A673 (cell line): ENCODE measurements at places on chromosomes 16 and 17. TPM values are rescaled to one million over a fixed set of nuclear protein-coding genes. Genes with fewer than 3 reads are reported as not detected.

GRCh38 chr17:14940938-14941265 is 324.2 kb downstream of the PMP22 start:
- no peaks in the 10 kb centered on the region for H3K27me3 ChIP-seq
- H3K4me3 ChIP-seq = no peak overlapping the region
- H3K27ac ChIP-seq = no peak overlapping the region
- no peak for DNase-seq
- no peaks in the 10 kb centered on the region for H3K4me1 ChIP-seq
- no peaks in the 10 kb centered on the region for H3K36me3 ChIP-seq

DNA sequence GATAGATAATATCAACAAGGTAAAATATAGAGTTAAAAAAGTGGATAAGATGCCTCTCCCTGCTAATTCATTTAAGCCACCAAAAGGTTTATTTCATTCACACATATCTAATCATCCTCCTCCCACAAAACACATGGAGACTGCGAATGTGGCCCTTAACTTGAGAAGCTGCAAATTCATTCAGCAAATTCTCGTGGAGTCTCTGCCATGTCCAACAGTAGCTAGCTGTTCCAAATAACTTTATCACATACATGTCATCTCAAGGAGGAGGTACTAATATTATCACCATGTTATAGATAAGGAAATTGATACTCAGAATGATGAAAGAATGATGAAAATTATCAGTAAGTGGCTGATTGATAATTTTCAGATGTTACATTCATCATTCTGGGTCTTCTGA is 950.2 kb downstream of the CDH11 start:
- no peak for DNase-seq
- no peaks in the 10 kb centered on the region for H3K4me1 ChIP-seq
- no peak overlapping the region for H3K27ac ChIP-seq
- no peaks in the 10 kb centered on the region for H3K27me3 ChIP-seq
- H3K4me3 ChIP-seq = no peak overlapping the region

- H3K4me3 ChIP-seq = no peak overlapping the region
- no peak for DNase-seq
- peaks cover 25% of the 10 kb centered on the region for H3K4me1 ChIP-seq
- no peaks in the 10 kb centered on the region for H3K27me3 ChIP-seq
- H3K27ac ChIP-seq = no peak overlapping the region
Measured at GRCh38 chr17:74763565-74764387, 12.4 kb downstream of the NAT9 start.

- DNase-seq = no peak
- H3K4me3 ChIP-seq = no peak overlapping the region
- no peak overlapping the region for H3K27ac ChIP-seq
- H3K27me3 ChIP-seq = no peaks in the 10 kb centered on the region
Measured at GRCh38 chr16:88910284-88911135, 44.0 kb upstream of the PABPN1L start.

- no peak for DNase-seq
- H3K4me3 ChIP-seq = no peak overlapping the region
- H3K4me1 ChIP-seq = peaks cover 24% of the 10 kb centered on the region
Measured at GRCh38 chr17:72334205-72334604, 213.4 kb downstream of the SOX9 start.

- no peaks in the 10 kb centered on the region for H3K36me3 ChIP-seq
- DNase-seq = peak; percentile 43
- no peak overlapping the region for H3K4me3 ChIP-seq
Measured at GRCh38 chr17:47999582-47999981, 28.7 kb downstream of the CDK5RAP3 start.

DNA sequence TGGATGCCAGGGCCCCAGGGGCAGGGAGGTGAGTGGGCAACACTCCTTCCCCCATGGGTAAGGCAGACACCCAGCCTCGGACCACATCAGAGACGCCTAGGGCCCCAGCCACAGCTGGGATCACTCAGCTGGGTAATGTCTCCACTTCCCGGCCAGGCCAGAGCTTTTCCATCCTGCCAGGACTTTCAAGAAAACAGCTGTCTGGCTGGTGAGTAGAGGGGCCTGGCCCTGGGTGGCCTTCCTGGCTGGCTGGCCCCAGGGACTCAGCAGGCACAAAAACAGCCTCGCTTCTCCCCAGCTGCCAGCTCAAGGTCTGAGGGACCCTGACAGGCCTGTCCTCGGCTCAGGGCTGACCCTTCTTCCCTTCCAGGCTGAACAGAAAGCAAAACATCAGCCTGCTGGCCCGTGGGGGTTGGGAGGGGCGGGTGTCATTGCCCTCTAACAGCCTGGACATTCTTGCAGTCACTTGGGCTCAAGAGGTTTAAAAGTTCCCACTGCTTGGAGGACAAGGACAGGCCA is 45.3 kb upstream of the JPH3 start:
- no peak for DNase-seq
- H3K36me3 ChIP-seq = no peaks in the 10 kb centered on the region
- no peaks in the 10 kb centered on the region for H3K27me3 ChIP-seq
- H3K4me3 ChIP-seq = no peak overlapping the region
- no peak overlapping the region for H3K27ac ChIP-seq

- DNase-seq = no peak
- H3K27ac ChIP-seq = no peak overlapping the region
- no peak overlapping the region for H3K4me3 ChIP-seq
- no peaks in the 10 kb centered on the region for H3K4me1 ChIP-seq
- no peaks in the 10 kb centered on the region for H3K27me3 ChIP-seq
- no peaks in the 10 kb centered on the region for H3K36me3 ChIP-seq
Measured at GRCh38 chr16:77894162-77894561, 105.8 kb downstream of the VAT1L start.

GRCh38 chr16:856811-857210 is 56.3 kb upstream of the GNG13 start:
- H3K27ac ChIP-seq = no peak overlapping the region
- no peak overlapping the region for H3K4me3 ChIP-seq
- H3K4me1 ChIP-seq = no peaks in the 10 kb centered on the region
- no peak for DNase-seq

DNA sequence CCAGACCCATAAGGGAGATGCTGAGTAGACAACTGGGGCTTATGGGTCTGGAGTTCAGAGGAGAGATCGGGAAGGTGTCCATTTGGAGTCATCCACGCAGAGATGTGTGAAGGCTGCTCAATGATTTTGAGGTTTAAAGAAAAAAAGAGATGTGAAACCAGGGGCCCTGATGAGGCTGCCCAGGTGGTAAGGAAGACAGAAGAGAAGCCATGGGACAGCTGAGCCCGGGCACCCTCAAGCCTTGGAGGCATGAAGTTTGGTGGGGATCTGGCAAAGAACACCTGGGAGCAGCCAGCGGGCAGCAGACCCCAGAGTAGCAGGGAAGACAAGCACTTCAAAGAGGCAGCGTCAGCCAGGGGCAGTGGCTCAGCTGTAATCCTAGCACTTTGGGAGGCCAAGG is 20.8 kb upstream of the MYO15B start:
- no peak overlapping the region for H3K4me3 ChIP-seq
- H3K27ac ChIP-seq = no peak overlapping the region
- H3K36me3 ChIP-seq = no peaks in the 10 kb centered on the region
- no peaks in the 10 kb centered on the region for H3K4me1 ChIP-seq

GRCh38 chr17:79987187-79987934 is 48.3 kb downstream of the TBC1D16 start:
- H3K4me1 ChIP-seq = peaks cover 45% of the 10 kb centered on the region
- H3K27me3 ChIP-seq = no peaks in the 10 kb centered on the region
- H3K36me3 ChIP-seq = no peaks in the 10 kb centered on the region
- DNase-seq = no peak
- no peak overlapping the region for H3K4me3 ChIP-seq
- peak overlapping the region; percentile 5 for H3K27ac ChIP-seq

- H3K4me3 ChIP-seq = no peak overlapping the region
- no peak overlapping the region for H3K27ac ChIP-seq
- no peaks in the 10 kb centered on the region for H3K4me1 ChIP-seq
- H3K36me3 ChIP-seq = no peaks in the 10 kb centered on the region
Measured at GRCh38 chr16:9647981-9648701, 534.1 kb downstream of the GRIN2A start.

- peak; percentile 29 for DNase-seq
- H3K27ac ChIP-seq = no peak overlapping the region
- no peak overlapping the region for H3K4me3 ChIP-seq
- H3K36me3 ChIP-seq = no peaks in the 10 kb centered on the region
Measured at GRCh38 chr17:80786470-80786869, 205.2 kb upstream of the CHMP6 start.

- H3K27ac ChIP-seq = no peak overlapping the region
- H3K4me3 ChIP-seq = no peak overlapping the region
- H3K4me1 ChIP-seq = peaks cover 9% of the 10 kb centered on the region
- H3K36me3 ChIP-seq = peaks cover under 1% of the 10 kb centered on the region
Measured at GRCh38 chr17:2237521-2237921, 66.1 kb downstream of the SMG6 start.

- peak overlapping the region; percentile 88 for H3K27ac ChIP-seq
- no peaks in the 10 kb centered on the region for H3K27me3 ChIP-seq
- DNase-seq = no peak
- peak overlapping the region; percentile 73 for H3K4me3 ChIP-seq
- peaks cover 53% of the 10 kb centered on the region for H3K4me1 ChIP-seq
Measured at GRCh38 chr17:16440901-16441629, 25.7 kb downstream of the TRPV2 start.

- no peaks in the 10 kb centered on the region for H3K4me1 ChIP-seq
- H3K36me3 ChIP-seq = no peaks in the 10 kb centered on the region
- H3K27me3 ChIP-seq = no peaks in the 10 kb centered on the region
- no peak overlapping the region for H3K27ac ChIP-seq
Measured at GRCh38 chr17:4664230-4664629, 22.8 kb upstream of the ALOX15 start.

- H3K36me3 ChIP-seq = no peaks in the 10 kb centered on the region
- H3K4me1 ChIP-seq = no peaks in the 10 kb centered on the region
- H3K27me3 ChIP-seq = no peaks in the 10 kb centered on the region
- no peak overlapping the region for H3K27ac ChIP-seq
Measured at GRCh38 chr16:23254338-23254737, 47.8 kb upstream of the SCNN1B start.

GRCh38 chr17:35214631-35215273 is 20.6 kb upstream of the SLC35G3 start:
- no peaks in the 10 kb centered on the region for H3K27me3 ChIP-seq
- H3K4me3 ChIP-seq = no peak overlapping the region
- H3K36me3 ChIP-seq = no peaks in the 10 kb centered on the region
- H3K27ac ChIP-seq = no peak overlapping the region
- DNase-seq = no peak

GRCh38 chr17:4604111-4604644 is 19.8 kb downstream of the SMTNL2 start:
- no peak overlapping the region for H3K27ac ChIP-seq
- no peaks in the 10 kb centered on the region for H3K36me3 ChIP-seq
- no peaks in the 10 kb centered on the region for H3K27me3 ChIP-seq
- DNase-seq = peak; percentile 79
- H3K4me3 ChIP-seq = no peak overlapping the region
- peaks cover 17% of the 10 kb centered on the region for H3K4me1 ChIP-seq

- H3K36me3 ChIP-seq = peaks cover 91% of the 10 kb centered on the region
- peak overlapping the region; percentile 39 for H3K27ac ChIP-seq
- H3K4me1 ChIP-seq = no peaks in the 10 kb centered on the region
- no peaks in the 10 kb centered on the region for H3K27me3 ChIP-seq
- DNase-seq = peak; percentile 50
Measured at GRCh38 chr17:16027708-16028584, 28.3 kb downstream of the TTC19 start.

DNA sequence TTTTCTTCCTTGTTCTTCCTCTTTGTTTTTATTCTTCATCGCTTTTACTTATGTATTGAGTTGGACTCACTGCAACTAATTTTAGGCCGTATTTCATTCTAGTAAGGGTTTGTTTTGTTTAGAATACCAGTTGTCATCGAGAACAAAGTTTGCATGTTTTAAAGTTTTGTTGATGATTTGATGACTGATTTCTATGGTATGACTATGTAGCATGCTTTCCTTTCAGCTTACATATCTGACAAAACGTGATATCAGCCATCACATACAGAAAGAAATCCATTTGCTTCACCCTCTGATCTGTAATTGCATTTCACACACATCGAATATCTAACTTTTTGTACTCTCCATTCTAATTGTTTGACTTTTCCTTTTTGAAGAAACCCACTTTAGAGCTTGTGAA is 4.0 kb downstream of the PRKCA start:
- peaks cover 6% of the 10 kb centered on the region for H3K4me1 ChIP-seq
- H3K36me3 ChIP-seq = no peaks in the 10 kb centered on the region
- no peaks in the 10 kb centered on the region for H3K27me3 ChIP-seq
- no peak overlapping the region for H3K4me3 ChIP-seq
- H3K27ac ChIP-seq = no peak overlapping the region
- no peak for DNase-seq

- H3K27me3 ChIP-seq = peaks cover 13% of the 10 kb centered on the region
- no peaks in the 10 kb centered on the region for H3K4me1 ChIP-seq
- no peak for DNase-seq
- no peak overlapping the region for H3K27ac ChIP-seq
Measured at GRCh38 chr17:70104791-70105523, 29.9 kb downstream of the KCNJ16 start.

DNA sequence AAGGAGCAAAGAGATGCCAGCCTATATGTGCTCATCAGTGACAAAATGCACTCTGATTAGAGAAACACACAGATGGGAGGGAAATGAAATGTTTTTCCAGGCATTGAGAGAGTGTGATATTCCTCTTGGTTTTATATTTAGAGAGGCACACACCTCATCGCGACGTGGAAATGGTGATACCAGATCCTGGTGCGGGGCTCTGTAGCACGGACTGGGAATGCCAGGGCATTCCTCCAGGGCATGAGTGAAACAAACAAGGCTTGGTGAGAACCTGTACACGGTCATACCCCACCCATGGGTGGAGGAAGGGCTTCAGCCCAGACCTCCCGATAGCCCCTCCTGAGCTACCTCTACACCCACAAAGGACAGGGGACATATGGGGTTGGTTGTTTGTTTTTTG is 280.2 kb downstream of the C16orf95 start:
- no peaks in the 10 kb centered on the region for H3K27me3 ChIP-seq
- H3K36me3 ChIP-seq = no peaks in the 10 kb centered on the region
- H3K4me3 ChIP-seq = no peak overlapping the region
- no peaks in the 10 kb centered on the region for H3K4me1 ChIP-seq
- H3K27ac ChIP-seq = no peak overlapping the region

DNA sequence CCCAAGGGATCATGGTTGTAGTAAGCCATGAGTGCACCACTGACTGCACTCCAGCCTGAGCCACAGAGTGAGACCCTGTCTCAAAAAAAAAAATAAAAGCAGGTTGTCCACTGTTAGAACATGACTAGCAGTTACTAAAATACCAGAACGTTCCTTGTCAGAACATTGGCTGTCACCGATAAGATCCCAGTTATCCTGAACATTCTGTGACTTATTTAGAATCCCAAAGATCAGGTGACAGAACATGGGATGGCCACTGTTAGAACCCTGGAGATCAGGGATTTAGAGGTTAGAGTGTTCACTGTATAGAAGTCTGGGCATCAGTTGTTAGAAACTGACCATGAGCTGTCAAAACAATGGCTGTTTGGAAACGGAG is 8.6 kb downstream of the CES4A start:
- no peak overlapping the region for H3K27ac ChIP-seq
- DNase-seq = no peak
- H3K27me3 ChIP-seq = no peaks in the 10 kb centered on the region
- no peaks in the 10 kb centered on the region for H3K4me1 ChIP-seq
- no peaks in the 10 kb centered on the region for H3K36me3 ChIP-seq
- H3K4me3 ChIP-seq = no peak overlapping the region

CDRT15 gene
- not detected in 2 replicates for total RNA-seq

PIGL gene
- 31.7 and 41.9 TPM in 2 replicates for total RNA-seq

CCR7 gene
- total RNA-seq = 0.30 and 0.55 TPM in 2 replicates

SOX9 gene
- total RNA-seq = 31.1 and 37.5 TPM in 2 replicates

NETO2 gene
- 45.0 and 68.7 TPM in 2 replicates for total RNA-seq

TTC19 gene
- total RNA-seq = 44.5 and 53.8 TPM in 2 replicates

ATP5PD gene
- total RNA-seq = 291 and 311 TPM in 2 replicates

NGFR gene
- total RNA-seq = 39.6 and 60.6 TPM in 2 replicates

ATP1B2 gene
- 3.5 and 5.9 TPM in 2 replicates for total RNA-seq

PRMT7 gene
- 60.2 and 66.2 TPM in 2 replicates for total RNA-seq

FGF11 gene
- total RNA-seq = 18.2 and 24.6 TPM in 2 replicates

TPSG1 gene
- not detected in 2 replicates for total RNA-seq

CLEC3A gene
- 0.17 TPM in 1 of 2 replicates, not detected in the other for total RNA-seq
